Stimulated activated CD8-positive, alpha-beta memory T cell treated with anti-CD3 and anti-CD28 coated beads, Interleukin-15, amount 100 ng/mL, for 24 hours (primary cell): ENCODE measurements at places on chromosomes 4 and X.

DNA sequence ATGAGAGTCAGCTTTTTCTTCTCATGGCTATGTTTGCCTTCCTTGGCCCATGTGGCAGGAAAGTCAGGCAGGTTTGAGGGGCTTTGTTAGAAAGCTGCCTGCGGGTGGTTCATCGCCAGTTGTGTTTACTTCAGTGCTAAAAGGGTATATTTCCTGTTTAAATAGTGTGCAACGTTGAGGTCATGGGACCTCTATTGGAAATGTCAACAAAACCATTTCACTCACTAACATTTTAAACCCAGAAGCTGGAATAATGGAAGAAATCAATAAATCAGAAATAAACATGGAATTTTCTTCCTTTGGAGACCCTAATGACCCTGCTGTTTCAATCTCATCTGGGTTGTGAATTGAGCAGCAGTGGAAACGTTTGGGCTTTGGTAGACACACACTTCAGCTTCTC, 185.8 kb downstream of the ANKRD50 start:
- no peak for DNase-seq

DNA sequence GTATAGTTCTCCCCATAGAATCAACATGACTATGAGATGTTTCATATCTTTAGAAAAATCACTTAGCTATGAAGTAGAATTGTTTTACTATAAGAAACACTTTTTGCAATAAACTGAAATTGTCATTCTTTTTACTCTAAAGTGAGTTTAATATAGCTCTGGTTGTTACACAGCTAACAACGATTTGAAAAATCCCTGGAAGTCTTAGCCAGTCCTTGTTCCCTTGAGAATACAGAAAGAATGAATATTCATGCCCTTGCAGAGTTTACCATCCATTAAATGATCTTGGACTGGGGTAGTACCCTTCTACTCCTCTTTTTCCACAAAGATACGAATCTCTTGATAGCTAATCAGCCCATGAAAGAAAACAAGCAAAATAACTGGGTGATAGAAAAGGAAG, 141.8 kb downstream of the JADE1 start:
- no peak for DNase-seq

- no peak for DNase-seq
These were observed 74.5 kb upstream of the AFAP1 start for GRCh38 chr4:8013976-8014726.

GRCh38 chr4:31193521-31193920, 473.4 kb downstream of the PCDH7 start:
- no peak for DNase-seq

DNA sequence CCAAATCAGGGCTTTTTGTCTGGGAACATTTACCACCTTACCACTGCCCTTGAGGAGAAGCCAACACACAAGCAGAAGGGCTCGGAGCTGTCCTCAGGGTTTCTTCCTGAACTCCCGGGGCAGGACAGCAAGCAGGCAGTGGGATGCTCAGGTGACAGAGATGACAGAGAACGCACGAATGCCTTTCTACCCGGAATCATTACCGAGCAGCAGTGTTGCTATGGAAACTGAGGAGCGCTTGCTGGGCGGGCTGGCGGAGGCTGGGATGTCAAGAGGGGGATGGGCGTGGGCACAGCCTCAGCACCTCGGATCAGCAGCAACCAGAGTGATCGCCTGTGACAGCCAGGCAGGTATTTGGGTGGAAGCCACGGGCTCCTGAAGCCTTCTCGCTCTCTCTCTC, 17.8 kb downstream of the SSR4 start:
- no peak for DNase-seq

GRCh38 chrX:132022198-132022966, 720 bp upstream of the STK26 start:
- DNase-seq = no peak

GRCh38 chr4:83852085-83852451, 316.2 kb downstream of the GPAT3 start:
- no peak for DNase-seq

- no peak for DNase-seq
These were observed 902.3 kb downstream of the PCDH19 start for GRCh38 chrX:99507768-99508167.

GRCh38 chrX:119669424-119670037, 23.4 kb downstream of the SEPTIN6 start:
- DNase-seq = no peak

DNA sequence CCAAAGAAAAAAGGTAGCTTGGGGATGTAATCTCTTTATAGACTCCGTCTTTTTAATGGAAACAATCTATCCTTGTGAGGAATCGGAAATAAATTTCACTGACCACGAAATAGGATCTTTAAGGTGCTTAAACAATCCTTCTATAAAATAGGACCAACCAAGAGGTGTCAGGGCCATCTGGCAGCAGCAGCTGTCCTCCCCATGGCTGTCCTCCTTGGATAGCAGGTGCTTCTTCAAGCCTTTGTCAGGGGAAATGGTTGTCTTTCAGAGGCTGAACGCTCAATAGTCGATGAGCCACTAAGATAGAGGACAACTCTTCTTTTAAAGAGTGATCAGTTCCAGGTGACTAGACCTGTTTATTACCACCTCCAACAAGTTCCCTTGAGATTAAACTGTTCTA, 231.0 kb downstream of the ADGRL3 start:
- no peak for DNase-seq

DNA sequence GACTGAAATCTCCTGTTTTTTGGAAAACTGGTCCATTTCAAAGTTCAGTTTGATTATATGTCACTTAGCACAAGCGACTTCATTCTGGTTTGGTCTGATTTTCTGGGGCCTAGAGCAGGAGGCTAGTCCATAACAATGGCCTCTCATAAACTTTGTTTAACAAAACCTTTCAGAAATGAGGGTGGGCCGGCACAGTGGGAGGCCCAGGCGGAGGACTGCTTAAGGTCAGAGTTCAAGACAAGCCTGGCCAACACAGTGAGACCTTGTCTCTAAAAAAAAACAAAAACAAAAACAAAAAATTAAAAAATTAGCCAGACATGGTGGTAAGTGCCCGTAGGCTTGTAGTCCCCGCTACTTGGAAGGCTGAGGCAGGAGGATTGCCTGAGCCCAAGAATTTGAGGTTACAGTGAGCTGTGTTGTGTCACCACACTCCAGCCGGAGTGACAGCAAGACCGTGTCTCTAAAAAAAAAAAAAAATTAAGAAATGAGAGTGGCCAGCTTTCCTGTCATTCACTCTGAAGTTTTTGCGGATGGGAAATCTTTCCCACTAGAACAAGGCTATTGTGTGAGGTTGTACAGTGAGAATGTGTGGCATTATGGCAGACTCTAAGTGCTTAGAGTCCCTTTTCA, 1.2 kb upstream of the PLAC8 start:
- DNase-seq = no peak

GRCh38 chrX:39904816-39905537, 192.8 kb downstream of the BCOR start:
- no peak for DNase-seq

DNA sequence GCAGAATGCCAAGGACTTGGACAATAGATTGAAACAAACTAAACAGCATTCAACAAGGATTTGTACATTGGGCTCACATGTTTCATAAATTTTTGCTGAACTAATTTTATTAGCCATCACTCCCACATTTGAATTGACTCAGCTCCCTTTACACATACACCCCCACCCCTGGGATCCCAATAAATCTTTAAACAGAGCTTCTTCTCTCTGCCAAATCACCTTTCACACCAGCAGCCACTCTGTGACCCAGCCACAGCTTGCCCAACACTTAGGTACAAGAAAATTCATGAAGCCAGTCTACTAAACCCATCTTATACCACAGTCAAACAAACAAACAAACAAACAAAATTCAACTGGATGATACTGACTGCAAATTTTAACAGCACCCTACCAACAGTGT, 21.6 kb downstream of the PHKA2 start:
- no peak for DNase-seq

DNA sequence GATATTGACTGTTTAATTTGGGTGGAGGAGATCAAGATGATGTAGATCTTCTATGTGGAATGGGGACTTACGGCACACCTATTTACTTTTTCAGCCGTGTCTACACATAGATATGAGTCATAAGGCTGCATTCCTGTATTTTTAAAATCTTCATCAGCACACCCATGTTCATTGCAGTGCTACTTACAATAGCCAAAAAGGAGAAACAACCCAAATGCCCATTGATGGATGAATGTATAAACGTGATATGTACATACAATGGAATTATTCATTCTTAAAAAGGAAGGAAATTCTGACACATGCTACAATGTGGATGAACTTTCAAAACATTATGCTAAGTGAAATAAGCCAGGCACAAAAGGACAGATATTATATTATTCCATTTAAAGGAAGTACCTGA, 98.6 kb downstream of the AASDH start:
- DNase-seq = no peak

DNA sequence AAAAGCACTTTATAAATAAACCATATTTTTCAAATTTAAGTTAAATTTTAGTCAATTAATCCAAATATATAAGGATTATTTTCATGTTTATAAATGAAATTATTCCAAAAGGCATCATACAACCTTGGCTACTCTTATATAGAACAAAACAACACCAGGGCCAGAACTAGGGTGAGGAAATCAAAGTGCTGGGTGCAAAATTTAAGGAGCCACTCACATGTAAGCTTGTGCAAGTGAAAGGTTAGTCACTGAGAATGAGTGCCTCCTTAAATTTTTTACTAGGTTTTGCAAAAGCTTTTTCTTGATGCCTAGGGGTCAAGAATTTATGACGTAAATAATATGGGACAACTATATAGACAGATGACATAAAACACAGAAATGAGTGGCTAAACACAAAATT, 83.4 kb upstream of the COX18 start:
- DNase-seq = no peak

DNA sequence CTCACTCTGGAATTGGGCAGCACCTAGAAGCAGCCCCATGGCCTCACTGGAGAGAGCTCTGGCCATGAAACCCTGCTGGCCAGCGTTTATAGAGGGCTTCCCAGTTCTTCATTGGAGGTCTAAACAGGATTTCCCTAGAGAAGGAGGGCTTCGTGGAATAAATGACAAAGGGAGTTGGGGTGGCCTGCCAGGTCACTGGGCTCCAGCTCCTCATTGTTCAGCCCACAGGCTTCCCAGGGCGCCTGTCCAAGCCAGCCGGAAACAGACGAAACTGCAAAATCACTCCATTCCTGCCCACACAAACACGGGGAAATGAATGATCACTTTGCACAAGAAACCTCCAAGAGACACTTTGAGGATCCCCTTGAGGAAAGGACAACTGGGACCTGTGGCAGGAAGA, 189.7 kb downstream of the TSPAN5 start:
- DNase-seq = no peak

- no peak for DNase-seq
These were observed 73.8 kb downstream of the FBXW7 start for GRCh38 chr4:152462047-152462446.
